IMR-90 (cell line): ENCODE measurements at places on chromosomes 16 and 17. TPM values are rescaled to one million over a fixed set of nuclear protein-coding genes. Genes with fewer than 3 reads are reported as not detected.

The SCGB1C2 gene
- not detected in 2 replicates for polyA plus RNA-seq

The MT3 gene
- 0.62 and 0.70 TPM in 2 replicates for polyA plus RNA-seq

The MCRIP2 gene
- 19.6 and 27.9 TPM in 2 replicates for polyA plus RNA-seq

The TNFRSF13B gene
- not detected in 2 replicates for polyA plus RNA-seq

The VAC14 gene
- polyA plus RNA-seq, result 40.2 and 48.3 TPM in 2 replicates

The NPW gene
- 2.0 and 3.7 TPM in 2 replicates for polyA plus RNA-seq

The ZNF469 gene
- polyA plus RNA-seq, result 13.3 and 16.4 TPM in 2 replicates

- no peak for DNase-seq
- peaks cover 34% of the 10 kb centered on the region for H3K36me3 ChIP-seq
- peak overlapping the region; percentile 81 for H3K4me3 ChIP-seq
- H3K27me3 ChIP-seq, result no peaks in the 10 kb centered on the region
- H3K27ac ChIP-seq, result peak overlapping the region; percentile 90
These were observed 428 bp downstream of the TUFM start for GRCh38 chr16:28845761-28846079.

DNA sequence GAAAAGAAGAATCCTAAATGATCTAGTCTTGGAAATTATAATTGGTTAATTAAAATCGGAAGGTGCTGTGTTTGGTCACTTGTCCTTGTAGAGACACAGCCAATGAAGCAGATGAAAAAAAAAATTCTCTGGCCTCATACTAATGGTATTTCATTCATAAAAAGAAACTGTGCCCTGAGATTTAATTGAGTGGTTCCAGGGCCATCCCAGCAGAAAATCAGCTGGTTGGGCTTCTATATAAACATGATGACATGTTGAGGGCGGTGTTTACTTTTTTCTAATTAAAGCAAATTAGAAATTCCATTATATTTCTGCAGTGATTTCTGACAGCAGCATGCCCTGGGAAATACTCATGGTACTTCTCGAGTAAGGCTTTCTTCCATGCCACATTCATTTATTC is 191.9 kb upstream of the KCNJ16 start:
- no peaks in the 10 kb centered on the region for H3K36me3 ChIP-seq
- H3K27me3 ChIP-seq, result no peaks in the 10 kb centered on the region
- H3K4me1 ChIP-seq, result no peaks in the 10 kb centered on the region
- no peak overlapping the region for H3K27ac ChIP-seq

- H3K27me3 ChIP-seq, result peaks cover 51% of the 10 kb centered on the region
- no peak overlapping the region for H3K27ac ChIP-seq
- no peak overlapping the region for H3K4me3 ChIP-seq
- H3K36me3 ChIP-seq, result no peaks in the 10 kb centered on the region
These were observed 81.8 kb downstream of the NT5M start for GRCh38 chr17:17384961-17385360.

- no peak overlapping the region for H3K4me3 ChIP-seq
- H3K27me3 ChIP-seq, result no peaks in the 10 kb centered on the region; the same call in 1 of the 2 replicates
- H3K27ac ChIP-seq, result no peak overlapping the region
These were observed 22.2 kb downstream of the SOCS1 start for GRCh38 chr16:11233727-11234376.

- H3K4me1 ChIP-seq, result peaks cover 22% of the 10 kb centered on the region
- no peak overlapping the region for H3K27ac ChIP-seq
- no peak overlapping the region for H3K4me3 ChIP-seq
These were observed 203.1 kb downstream of the MSI2 start for GRCh38 chr17:57459286-57459915.

GRCh38 chr16:72937916-72938794 is 109.8 kb downstream of the ZFHX3 start:
- H3K27me3 ChIP-seq, result no peaks in the 10 kb centered on the region
- peak overlapping the region; percentile 18; the same call in 1 of the 2 replicates for H3K27ac ChIP-seq
- DNase-seq, result no peak

DNA sequence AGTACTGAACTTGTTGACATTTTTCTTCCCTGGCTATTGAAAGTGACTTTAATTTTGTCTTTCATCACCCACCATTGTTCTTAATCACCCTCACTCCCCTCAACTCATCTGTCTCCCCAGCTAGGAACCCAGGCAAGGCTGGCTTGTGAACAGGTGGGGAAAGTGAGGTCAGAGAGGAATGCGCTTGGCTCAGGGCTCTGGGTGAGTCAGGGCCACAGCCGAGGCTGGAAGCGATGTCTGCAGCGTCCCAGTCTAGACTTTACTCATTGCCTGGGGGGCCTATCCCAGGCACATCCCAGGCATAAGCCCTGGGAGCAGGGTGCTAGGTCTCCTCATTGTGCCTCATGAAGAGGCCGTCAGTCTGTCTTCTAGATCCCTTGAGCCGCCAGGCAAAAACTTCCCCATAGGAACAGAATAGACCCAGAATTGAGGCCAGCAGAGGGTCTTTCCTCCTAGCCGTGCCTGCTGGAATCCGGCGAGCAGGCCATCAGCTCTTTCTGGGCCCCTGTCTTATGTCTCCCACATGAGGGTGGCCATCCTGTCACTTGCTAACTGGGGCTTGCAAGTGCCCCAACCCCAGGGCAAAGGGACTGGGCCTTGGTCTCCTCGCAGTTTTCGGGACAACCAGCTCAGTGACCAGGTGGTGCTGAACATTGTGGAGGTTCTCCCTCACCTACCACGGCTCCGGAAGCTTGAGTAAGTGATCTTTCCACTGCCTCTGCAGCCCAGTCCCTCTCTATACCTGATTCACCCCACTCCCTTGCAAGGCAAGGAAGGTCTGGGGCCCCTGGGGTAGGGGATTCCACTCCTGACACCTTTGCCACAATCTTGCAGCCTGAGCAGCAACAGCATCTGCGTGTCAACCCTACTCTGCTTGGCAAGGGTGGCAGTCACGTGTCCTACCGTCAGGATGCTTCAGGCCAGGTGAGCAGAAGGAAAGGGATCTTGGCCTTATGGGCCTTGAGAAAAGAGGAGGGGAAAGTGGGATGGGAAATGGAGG is 40.1 kb downstream of the NLRC5 start:
- peaks cover 11% of the 10 kb centered on the region; the same call in 1 of the 2 replicates for H3K36me3 ChIP-seq
- H3K4me3 ChIP-seq, result no peak overlapping the region
- peak; percentile 77 for DNase-seq
- H3K27ac ChIP-seq, result no peak overlapping the region

- peaks cover 4% of the 10 kb centered on the region; the same call in 1 of the 2 replicates for H3K27me3 ChIP-seq
- DNase-seq, result no peak
- no peak overlapping the region for H3K4me3 ChIP-seq
- no peaks in the 10 kb centered on the region for H3K4me1 ChIP-seq
- no peak overlapping the region for H3K27ac ChIP-seq
These were observed 469 bp upstream of the MSLN start for GRCh38 chr16:760065-760464.

GRCh38 chr17:34613064-34614019 is 34.0 kb downstream of the TMEM132E start:
- peaks cover 4% of the 10 kb centered on the region for H3K27me3 ChIP-seq
- no peak overlapping the region for H3K27ac ChIP-seq
- H3K36me3 ChIP-seq, result no peaks in the 10 kb centered on the region
- no peaks in the 10 kb centered on the region for H3K4me1 ChIP-seq
- H3K4me3 ChIP-seq, result no peak overlapping the region

GRCh38 chr17:73365906-73366623 is 54.3 kb upstream of the CDC42EP4 start:
- no peak overlapping the region for H3K27ac ChIP-seq
- H3K36me3 ChIP-seq, result no peaks in the 10 kb centered on the region
- DNase-seq, result no peak
- peaks cover under 1% of the 10 kb centered on the region for H3K4me1 ChIP-seq

- no peaks in the 10 kb centered on the region for H3K4me1 ChIP-seq
- no peak overlapping the region for H3K4me3 ChIP-seq
- peaks cover 10% of the 10 kb centered on the region for H3K27me3 ChIP-seq
- H3K27ac ChIP-seq, result no peak overlapping the region
These were observed 515.8 kb upstream of the SALL1 start for GRCh38 chr16:51666821-51667220.

DNA sequence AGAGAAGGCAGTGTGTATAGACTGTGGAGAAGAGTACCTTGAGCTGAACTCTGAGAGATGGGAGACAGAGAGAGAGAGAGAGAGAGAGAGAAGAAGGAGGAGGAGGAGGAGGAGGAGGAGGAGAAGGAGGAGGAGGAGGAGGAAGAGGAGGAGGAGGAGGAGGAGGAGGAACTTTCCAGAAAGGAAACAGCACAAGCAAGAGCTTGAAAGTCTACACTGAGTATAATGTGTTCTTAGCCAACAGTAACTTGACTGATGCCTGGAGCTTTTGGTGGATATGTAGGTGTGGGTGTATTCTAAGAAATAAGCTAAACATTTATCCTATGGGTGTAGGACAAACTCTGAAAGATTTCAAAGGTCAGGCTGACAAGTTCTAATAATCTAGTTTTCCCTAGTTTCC is 116.4 kb downstream of the SNX11 start:
- H3K4me1 ChIP-seq, result no peaks in the 10 kb centered on the region
- H3K27ac ChIP-seq, result no peak overlapping the region
- peaks cover 43% of the 10 kb centered on the region for H3K27me3 ChIP-seq
- no peaks in the 10 kb centered on the region for H3K36me3 ChIP-seq
